ENCODE measurements at places on chromosomes 1 and 21.
A peak's percentile ranks its signal among the peaks of the same experiment; 100 is the strongest.

DNA sequence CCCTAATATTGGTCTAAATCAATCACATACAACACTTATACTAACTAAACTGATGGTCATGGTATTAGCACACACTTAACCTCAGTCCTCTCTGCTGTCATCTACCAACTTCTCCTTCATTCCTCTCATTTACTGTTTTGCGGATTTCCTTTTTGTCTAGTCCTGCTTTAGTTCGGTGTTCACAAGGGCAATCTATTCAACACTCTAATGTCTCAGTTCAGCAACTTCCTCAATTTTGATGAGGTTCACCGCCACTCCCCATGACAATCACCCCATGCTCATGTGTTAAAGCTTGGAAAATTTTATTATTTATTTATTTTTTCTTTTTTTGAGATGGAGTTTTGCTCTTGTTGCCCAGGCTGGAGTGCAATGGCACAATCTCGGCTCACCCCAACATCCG lies 301.1 kb downstream of the PTPRC start:
- H3K36me3 ChIP-seq, result no peaks in the 10 kb centered on the region
- H3K27ac ChIP-seq, result no peak overlapping the region
- no peak for DNase-seq
- no peak overlapping the region for H3K4me3 ChIP-seq
- H3K27me3 ChIP-seq, result no peaks in the 10 kb centered on the region

GRCh38 chr1:173693238-173693637 lies 21.5 kb upstream of the KLHL20 start:
- H3K4me1 ChIP-seq, result peaks cover 15% of the 10 kb centered on the region
- no peak overlapping the region for H3K27ac ChIP-seq
- no peak overlapping the region for H3K4me3 ChIP-seq
- no peak for DNase-seq
- peaks cover 19% of the 10 kb centered on the region for H3K36me3 ChIP-seq
- peaks cover 7% of the 10 kb centered on the region for H3K27me3 ChIP-seq

DNA sequence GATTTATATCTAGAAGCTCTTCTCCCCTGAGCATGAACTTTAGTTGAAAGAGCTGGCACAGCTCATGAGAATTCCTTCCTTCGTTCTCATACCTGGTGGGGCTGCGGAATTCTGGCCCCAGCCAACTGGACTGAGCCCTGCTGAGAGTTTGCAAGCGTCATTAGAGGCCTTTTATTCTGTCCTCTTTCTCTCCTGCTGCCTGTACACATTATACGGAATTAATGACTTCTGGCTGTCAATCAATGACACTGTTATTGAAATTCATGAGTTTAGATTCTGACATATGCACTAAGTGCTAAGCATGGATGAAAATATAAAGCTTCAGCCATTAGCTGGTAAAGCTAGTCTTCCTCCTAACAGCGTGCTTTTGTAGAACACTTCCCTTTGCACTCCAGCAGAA lies 27.5 kb downstream of the KAZN start:
- DNase-seq, result no peak
- peaks cover 41% of the 10 kb centered on the region for H3K4me1 ChIP-seq
- H3K36me3 ChIP-seq, result peaks cover 3% of the 10 kb centered on the region
- H3K27ac ChIP-seq, result no peak overlapping the region
- no peak overlapping the region for H3K4me3 ChIP-seq

DNA sequence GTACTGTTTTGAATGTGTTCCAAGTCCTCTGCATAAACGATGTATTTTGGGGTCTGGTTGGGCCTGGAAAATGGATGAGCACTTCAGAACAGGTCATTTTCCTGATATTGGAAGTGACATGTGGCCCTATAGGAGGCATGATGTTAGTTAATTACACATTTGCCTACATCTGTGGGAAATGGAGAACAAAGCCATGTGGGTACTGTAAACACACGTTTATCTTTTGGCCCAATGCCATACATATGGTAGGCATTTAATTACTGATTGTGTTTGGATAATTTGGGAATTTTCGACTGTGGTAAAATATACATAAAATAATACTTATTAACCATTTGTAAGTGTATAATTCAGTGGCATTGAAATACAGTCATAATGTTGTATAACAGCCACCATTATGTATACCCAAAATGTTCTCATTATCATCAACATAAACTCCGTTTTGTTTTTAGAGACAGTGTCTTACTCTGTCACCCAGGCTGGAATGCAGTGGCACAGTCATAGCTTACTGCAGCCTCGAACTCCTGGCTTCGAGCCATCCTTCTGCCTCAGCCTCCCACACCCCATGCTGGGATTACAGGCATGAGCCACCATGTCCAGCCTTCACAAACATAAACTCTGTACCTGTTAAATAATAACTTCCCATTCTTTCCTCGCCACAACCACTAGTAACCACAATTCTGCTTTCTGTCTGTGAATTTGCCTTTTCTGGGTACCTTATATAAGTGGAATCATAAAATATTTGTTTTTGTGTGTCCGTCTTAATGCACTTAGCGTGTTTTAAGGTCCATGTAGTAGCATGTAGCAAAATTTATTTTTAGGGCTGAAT lies 11.9 kb upstream of the RNPEP start:
- H3K4me3 ChIP-seq, result no peak overlapping the region
- no peaks in the 10 kb centered on the region for H3K27me3 ChIP-seq
- H3K27ac ChIP-seq, result no peak overlapping the region
- DNase-seq, result no peak
- H3K4me1 ChIP-seq, result no peaks in the 10 kb centered on the region
- peaks cover 48% of the 10 kb centered on the region for H3K36me3 ChIP-seq

DNA sequence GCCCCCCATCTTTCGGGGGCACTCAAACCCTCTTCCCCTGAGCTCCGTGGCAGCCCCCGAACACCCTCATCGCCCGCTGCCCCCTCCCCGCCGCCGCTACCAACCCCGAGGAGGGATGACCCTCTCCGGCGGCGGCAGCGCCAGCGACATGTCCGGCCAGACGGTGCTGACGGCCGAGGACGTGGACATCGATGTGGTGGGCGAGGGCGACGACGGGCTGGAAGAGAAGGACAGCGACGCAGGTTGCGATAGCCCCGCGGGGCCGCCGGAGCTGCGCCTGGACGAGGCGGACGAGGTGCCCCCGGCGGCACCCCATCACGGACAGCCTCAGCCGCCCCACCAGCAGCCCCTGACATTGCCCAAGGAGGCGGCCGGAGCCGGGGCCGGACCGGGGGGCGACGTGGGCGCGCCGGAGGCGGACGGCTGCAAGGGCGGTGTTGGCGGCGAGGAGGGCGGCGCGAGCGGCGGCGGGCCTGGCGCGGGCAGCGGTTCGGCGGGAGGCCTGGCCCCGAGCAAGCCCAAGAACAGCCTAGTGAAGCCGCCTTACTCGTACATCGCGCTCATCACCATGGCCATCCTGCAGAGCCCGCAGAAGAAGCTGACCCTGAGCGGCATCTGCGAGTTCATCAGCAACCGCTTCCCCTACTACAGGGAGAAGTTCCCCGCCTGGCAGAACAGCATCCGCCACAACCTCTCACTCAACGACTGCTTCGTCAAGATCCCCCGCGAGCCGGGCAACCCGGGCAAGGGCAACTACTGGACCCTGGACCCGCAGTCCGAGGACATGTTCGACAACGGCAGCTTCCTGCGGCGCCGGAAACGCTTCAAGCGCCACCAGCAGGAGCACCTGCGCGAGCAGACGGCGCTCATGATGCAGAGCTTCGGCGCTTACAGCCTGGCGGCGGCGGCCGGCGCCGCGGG lies 837 bp downstream of the FOXD3 start:
- DNase-seq, result peak; percentile 63
- peaks cover 58% of the 10 kb centered on the region for H3K4me1 ChIP-seq
- H3K4me3 ChIP-seq, result peak overlapping the region; percentile 85
- H3K27me3 ChIP-seq, result peaks cover 56% of the 10 kb centered on the region
- H3K36me3 ChIP-seq, result no peaks in the 10 kb centered on the region
- 0 out of 2 replicates have a peak overlapping the region, but pooled peaks have one; percentile 60 for H3K27ac ChIP-seq

- no peaks in the 10 kb centered on the region for H3K36me3 ChIP-seq
- no peak overlapping the region for H3K27ac ChIP-seq
- H3K27me3 ChIP-seq, result peaks cover 36% of the 10 kb centered on the region
- H3K4me1 ChIP-seq, result peaks cover 35% of the 10 kb centered on the region
Observed at GRCh38 chr1:206556047-206556749, 48.9 kb downstream of the RASSF5 start.

DNA sequence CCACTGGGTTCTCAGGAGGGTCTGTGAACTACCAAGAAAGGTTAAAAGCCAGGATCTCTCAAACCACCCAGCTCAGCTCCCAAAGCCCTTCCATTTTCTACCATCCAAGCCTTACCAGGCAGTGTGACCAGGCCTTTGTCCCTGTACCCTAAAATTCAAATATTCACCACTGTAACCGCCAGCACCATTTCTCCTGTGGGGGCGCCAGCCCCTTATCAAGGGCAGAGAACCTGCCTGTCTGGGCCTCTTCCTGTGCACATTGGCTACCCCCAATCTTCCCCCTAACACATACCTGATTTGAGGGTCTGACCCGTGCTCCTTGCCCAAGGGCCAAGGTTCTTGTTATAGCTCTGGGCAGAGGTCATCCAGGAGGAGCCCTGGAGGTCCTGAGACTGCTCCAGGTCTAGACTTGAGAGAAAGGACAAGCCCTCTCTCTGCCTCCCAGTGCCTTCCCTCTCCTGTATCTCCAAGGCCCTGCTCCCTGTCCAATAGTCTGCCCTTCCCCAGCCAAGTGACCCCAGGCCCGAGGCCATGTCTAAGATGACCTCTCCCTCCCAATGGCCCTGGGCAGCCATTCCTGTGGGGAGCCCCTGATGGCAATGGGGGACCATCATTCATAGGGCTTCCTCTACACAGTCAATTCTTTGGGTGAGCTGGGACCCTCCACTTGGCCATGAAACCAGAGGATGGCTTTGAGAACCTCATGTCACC lies 78.5 kb downstream of the FHAD1 start:
- DNase-seq, result peak; percentile 36
- H3K27me3 ChIP-seq, result no peaks in the 10 kb centered on the region
- no peak overlapping the region for H3K4me3 ChIP-seq
- H3K27ac ChIP-seq, result no peak overlapping the region

DNA sequence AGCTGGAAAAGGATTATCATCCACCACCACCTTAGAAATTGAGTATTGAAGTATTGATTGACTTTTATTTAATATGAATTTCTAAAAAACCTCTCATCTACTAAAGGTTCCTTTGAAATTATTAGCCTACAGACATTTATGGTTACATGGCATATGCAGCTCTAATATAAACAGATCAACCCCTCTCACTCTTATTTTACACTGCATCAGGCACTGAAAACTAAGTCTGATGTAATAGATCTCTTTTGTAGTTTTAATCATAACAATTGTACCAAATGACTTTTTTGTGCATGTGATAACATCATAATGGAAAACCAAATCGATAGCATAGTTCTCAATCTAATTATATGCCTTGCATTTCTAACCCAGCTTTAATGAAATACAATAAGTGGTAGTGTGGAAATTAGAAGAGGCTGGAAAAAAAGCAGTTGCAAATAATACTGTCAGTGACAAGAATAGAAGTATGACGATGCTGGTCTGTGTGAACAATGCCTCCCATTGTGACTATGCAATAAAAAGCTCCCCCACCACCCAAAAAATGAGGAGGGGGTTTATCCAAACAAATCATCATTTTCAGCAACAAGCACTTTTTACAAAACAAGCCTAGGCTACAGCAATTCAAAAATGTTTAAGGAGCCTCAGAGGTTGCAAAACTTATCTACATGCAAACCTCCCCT lies 426.5 kb upstream of the NFIA start:
- no peaks in the 10 kb centered on the region for H3K4me1 ChIP-seq
- H3K27me3 ChIP-seq, result no peaks in the 10 kb centered on the region
- DNase-seq, result no peak
- H3K4me3 ChIP-seq, result no peak overlapping the region

DNA sequence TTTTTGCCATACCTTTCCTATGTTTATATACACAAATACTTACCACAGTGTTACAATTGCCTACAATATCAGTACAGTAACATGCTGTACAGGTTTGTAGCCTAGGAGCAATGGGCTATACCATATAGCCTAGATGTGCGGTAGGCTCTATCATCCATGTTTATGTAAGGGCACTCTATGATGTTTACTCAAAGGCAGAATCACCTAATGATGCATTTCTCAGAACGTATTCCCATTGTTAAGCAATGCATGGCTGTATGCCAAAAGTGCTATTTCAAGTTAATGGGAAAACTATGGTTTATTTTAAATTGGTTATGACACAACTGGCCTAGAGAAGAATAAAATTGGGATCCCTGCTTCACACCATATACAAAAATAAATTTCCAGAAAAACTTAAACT lies 36.9 kb upstream of the DISP1 start:
- H3K36me3 ChIP-seq, result no peaks in the 10 kb centered on the region
- peaks cover 6% of the 10 kb centered on the region for H3K27me3 ChIP-seq
- H3K27ac ChIP-seq, result no peak overlapping the region
- DNase-seq, result no peak
- no peaks in the 10 kb centered on the region for H3K4me1 ChIP-seq

GRCh38 chr1:96366516-96366915 lies 355.1 kb upstream of the PTBP2 start:
- peaks cover 3% of the 10 kb centered on the region for H3K4me1 ChIP-seq
- no peaks in the 10 kb centered on the region for H3K27me3 ChIP-seq
- no peak overlapping the region for H3K27ac ChIP-seq
- DNase-seq, result no peak

- no peaks in the 10 kb centered on the region for H3K27me3 ChIP-seq
- peaks cover 2% of the 10 kb centered on the region for H3K4me1 ChIP-seq
- H3K27ac ChIP-seq, result no peak overlapping the region
- peaks cover 12% of the 10 kb centered on the region for H3K36me3 ChIP-seq
- H3K4me3 ChIP-seq, result no peak overlapping the region
- DNase-seq, result no peak
Observed at GRCh38 chr1:56310945-56311344, 268.4 kb downstream of the PLPP3 start.

- H3K36me3 ChIP-seq, result peaks cover 9% of the 10 kb centered on the region
- no peak overlapping the region for H3K4me3 ChIP-seq
- DNase-seq, result no peak
- H3K4me1 ChIP-seq, result peaks cover 68% of the 10 kb centered on the region
- no peak overlapping the region for H3K27ac ChIP-seq
Observed at GRCh38 chr1:223731133-223731770, 18.9 kb downstream of the CAPN2 start.

GRCh38 chr1:20878799-20879198 lies 91.7 kb upstream of the HP1BP3 start:
- H3K4me1 ChIP-seq, result peaks cover 4% of the 10 kb centered on the region
- peaks cover 25% of the 10 kb centered on the region for H3K36me3 ChIP-seq
- 0 out of 2 replicates have a peak overlapping the region, but pooled peaks have one; percentile 5 for H3K27ac ChIP-seq
- DNase-seq, result no peak

- H3K36me3 ChIP-seq, result no peaks in the 10 kb centered on the region
- no peak overlapping the region for H3K27ac ChIP-seq
- H3K4me3 ChIP-seq, result peak overlapping the region; percentile 81
- H3K4me1 ChIP-seq, result peaks cover 22% of the 10 kb centered on the region
- H3K27me3 ChIP-seq, result peaks cover 20% of the 10 kb centered on the region
- peak; percentile 50 for DNase-seq
Observed at GRCh38 chr1:41241354-41241748, 755 bp downstream of the SCMH1 start.

GRCh38 chr1:160494620-160495019 lies 28.4 kb downstream of the SLAMF6 start:
- no peak overlapping the region for H3K27ac ChIP-seq
- H3K27me3 ChIP-seq, result no peaks in the 10 kb centered on the region
- H3K4me1 ChIP-seq, result no peaks in the 10 kb centered on the region
- no peak overlapping the region for H3K4me3 ChIP-seq
- peak; percentile 43 for DNase-seq

- DNase-seq, result no peak
- H3K4me3 ChIP-seq, result peak within 1 kb of the TSS; percentile 90
Observed at GRCh38 chr1:1232208-1232795, at the start of gene B3GALT6. TSS of gene B3GALT6 (plus strand) at chr1:1232237. CDS start at chr1:1232279, 42 bp downstream.

Data from WTC11 (cell line).